ENCODE measurements at places on chromosomes 5 and 9.
A peak's percentile ranks its signal among the peaks of the same experiment; 100 is the strongest.

DNA sequence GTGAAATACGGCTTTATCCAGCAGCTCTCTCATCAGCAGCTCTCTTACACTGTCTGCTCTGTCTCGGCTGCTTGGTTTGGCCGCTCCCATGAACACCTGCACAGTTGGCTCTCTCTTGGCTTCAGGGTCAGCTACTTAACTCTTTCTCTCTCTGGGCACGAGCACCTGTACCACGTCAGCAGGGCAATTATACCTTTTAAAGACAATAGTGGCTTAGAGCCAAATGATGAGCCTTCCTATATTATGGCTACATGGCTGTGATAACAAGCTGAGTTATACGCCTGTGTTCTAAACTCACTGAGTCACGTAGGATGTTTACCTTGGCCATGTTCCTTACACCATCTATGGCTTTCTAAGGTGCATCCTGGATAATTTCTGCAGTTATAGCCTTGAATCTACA, 69.2 kb upstream of the CTNND2 start:
- DNase-seq: no peak

- no peak for DNase-seq
Observed at GRCh38 chr9:131697097-131697496, 42.8 kb downstream of the RAPGEF1 start.

DNA sequence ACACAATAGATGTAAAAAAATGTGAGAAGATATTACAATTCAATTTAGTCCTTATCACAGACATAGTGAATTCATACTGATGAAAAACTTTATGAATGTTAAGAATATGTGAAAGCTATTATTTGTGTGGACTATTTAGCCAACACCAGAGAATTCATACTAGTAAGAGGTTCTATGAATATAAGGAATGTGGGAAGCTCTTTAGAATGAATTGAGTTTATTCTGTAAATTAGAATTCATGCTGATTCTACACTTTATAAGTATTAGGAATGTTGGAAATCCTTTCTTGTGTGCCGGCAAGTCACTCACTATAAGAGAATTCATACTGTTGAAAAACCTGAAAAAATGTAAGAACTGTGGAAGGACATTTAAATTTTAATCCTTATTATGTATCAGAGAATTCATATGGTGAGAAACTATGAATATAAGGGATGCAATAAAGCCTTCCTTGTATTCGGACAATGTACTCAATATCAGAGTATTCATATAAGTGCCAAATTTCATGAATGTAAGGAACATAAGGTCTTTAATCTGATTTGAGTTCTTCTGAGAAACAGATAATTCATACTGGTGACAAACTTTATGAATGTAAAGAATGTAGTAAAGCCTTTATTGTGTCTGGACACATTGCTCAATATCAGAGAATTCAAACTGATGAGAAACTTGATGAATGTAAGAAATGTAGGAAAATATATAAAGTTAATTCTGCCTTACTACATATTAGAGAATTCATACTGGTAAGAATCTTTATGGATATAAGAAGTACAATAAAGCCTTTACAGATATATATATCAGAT, 21.6 kb upstream of the PCDHA1 start:
- DNase-seq: no peak

- no peak for DNase-seq
Observed at GRCh38 chr5:134120386-134121138, 6.1 kb downstream of the TCF7 start.

DNA sequence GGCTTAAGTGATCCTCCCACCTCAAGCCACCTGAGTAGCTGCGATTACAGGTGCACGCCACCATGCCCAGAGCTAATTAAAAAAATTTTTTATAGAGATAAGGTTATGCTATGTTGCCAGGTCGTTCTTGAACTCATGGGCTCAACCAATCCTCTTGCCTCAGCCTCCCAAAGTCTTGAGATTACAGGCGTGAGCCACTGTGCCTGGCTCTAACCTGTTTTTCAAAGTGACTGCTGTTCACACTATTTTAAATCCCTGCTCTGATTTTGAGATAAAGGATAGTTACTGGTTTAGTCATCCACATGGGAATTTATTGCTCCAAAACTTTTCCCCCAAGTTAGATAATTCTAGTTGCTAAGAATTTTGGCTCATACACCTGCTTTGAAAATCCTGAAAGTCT, 48.2 kb upstream of the MTMR12 start:
- no peak for DNase-seq

- no peak for DNase-seq
Observed at GRCh38 chr5:6858419-6858818, 145.2 kb downstream of the TENT4A start.

GRCh38 chr9:84975926-84976325, 306.4 kb downstream of the NTRK2 start:
- no peak for DNase-seq

GRCh38 chr9:129822898-129823541, 916 bp downstream of the TOR1A start:
- no peak for DNase-seq

DNA sequence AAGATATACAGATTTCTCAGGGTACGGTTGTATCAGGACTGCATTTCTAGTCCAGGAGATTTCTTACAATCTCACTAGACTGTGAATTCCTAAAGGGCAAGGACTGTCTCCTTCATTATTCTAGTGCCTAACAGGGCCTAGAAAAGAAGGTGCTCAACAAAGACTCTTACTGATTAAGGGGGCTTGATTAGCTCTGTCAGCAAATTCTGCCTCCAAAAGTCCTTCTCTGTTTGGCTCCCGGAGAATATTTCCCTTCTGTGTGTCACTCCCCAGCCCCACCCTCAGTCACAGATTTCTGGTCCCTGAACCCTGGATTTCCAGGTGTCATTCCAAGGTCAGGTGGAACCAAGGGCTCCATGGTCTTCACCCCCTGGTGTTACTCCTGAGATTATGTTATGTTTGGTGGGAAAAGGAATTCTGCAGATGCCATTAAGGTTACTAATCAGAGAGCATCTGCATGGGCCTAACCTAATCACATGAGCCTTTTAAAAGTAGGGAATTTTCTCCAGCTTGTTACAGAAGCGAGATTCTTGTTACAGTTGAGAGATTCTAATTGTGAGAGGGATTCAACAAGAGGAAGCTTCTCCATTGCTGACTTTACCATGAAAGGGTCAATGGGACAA, 167.7 kb upstream of the LHFPL2 start:
- DNase-seq: no peak

DNA sequence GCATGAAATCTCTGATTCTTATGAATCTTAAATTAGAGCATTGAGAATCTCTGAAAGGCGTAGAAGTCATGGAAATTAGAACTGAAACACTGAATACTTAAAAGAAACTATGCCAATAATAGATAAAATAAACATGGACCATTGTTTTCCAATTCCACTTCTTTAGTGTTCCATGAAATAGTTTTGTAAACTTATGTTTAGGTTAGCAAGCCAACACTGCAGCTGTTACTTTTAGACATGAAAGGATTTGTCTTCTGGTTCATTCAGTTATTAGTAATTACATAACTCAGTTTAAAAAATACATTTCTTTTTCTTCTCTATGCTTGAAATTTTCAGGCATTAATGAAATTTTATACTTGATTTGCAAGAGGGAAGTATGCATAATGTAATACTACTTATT, 733.4 kb upstream of the NUDT12 start:
- DNase-seq: no peak

DNA sequence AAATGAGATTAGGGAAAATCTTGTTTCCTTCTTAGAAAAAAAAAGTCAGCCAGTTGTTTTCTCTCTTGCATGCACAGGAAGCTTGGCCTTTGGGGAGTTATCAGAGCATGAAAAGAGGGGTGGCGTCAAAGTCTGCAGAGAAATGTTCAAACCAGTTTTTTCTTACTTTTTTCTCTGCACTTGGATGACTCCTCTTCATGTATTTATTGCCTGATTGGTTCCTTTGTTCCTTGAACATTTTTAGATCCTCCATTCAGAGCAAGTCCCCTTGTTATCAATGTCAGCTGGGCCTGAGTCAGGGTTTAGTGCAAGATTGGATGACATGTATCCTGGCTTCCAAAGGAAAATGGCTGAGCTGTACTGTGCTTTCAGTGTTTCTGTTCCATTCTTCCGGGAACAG, 392.6 kb upstream of the BRINP1 start:
- no peak for DNase-seq

DNA sequence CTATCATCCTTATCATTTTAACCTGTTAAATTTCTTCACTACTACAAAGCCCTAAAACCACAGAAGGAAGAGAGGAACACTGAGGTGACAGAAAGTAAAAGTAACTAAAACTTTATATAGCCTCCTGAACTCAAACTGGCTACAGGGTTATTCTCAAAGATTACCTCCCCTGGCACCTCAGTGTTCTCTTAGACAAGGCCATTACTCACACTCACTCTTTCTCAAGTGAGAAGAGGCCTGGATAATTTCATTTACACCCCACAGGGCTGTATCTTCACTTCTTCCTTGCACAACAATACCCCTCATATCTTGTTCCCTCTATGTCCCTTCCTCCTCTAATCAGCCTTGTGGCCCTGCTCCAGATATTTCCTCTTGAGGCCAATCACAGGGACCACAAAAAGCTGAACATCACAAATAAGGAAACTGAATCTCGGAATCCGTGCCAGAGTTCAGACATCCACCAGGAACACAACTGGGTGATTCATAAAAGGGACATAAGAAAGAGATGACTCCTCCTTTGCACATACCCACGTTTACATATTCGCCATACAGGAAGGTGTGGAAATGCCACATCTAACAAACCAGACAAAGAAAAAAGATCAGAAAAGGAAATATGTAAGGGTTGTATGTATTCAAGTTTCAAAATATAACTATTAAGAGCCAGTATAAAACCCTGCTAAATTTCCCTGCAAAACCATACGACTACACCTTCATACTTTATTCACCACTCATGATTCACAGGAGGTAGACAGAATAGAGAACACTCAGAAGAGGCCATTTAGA, 1.7 kb upstream of the KLHL3 start:
- DNase-seq: peak; percentile 3

- no peak for DNase-seq
Observed at GRCh38 chr9:135902655-135903357, 4.5 kb downstream of the CAMSAP1 start.

DNA sequence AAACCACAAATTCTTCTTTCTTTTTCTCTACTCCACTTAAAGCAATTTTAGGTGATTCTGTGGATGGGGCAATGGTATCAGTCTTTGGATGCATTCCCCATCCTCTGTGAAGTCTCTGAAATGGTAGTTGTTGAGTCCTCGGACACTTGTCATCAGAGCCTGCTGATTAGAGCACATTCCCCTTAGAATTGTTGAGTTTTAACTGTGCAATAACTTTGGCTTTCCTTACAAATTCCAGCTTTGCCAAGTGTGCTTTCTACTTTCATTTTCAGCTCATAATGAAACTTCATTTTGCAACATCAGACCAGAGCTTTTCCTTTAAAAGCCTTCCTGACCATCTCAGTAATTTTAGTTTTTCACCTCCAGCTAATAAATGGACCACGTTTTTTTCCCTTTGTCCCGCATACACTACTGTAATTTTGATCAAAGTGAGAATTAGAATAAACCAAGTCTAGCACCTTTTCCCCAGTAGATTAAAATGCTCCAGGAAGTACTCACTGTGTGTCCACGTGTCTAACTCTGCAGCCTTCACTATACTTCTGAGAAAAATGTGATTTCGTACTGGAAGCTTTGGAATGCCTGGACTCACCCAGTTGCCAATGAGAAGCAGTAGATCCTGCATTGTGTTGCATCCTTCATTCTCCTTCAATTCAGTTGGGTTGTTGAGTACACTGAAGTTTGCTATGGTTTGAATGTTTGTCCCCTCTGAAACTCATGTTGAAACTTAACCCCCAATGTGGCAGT, 135.6 kb downstream of the NTRK2 start:
- DNase-seq: no peak

DNA sequence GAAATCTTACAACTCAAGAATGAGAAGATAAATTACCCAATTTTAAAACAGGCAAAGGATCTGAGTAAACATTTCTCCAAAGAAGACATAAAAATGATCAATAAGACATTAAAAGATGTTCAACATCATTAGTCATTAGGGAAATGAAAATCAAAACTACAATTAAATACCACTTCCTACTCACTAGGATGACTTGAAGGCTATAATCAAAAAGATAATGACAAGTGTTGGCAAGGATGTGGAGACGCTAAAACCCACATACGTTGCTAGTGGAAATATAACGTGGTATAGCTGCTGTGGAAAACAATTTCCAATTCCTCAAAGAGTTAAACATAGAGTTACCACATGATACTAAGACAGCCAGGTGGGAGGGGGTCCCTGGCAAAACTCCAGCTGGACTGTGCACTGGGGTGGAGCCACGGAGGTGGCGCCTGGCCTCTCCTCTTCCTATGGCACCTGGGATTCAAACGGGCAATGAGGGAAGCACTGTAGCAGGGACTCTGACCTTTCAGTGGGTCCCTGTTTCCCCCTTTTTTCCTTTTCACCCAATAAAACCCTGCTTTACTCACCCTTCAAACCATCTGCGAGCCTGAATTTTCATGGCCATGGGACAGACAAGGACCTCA, 5.9 kb downstream of the ARSB start:
- DNase-seq: no peak

DNA sequence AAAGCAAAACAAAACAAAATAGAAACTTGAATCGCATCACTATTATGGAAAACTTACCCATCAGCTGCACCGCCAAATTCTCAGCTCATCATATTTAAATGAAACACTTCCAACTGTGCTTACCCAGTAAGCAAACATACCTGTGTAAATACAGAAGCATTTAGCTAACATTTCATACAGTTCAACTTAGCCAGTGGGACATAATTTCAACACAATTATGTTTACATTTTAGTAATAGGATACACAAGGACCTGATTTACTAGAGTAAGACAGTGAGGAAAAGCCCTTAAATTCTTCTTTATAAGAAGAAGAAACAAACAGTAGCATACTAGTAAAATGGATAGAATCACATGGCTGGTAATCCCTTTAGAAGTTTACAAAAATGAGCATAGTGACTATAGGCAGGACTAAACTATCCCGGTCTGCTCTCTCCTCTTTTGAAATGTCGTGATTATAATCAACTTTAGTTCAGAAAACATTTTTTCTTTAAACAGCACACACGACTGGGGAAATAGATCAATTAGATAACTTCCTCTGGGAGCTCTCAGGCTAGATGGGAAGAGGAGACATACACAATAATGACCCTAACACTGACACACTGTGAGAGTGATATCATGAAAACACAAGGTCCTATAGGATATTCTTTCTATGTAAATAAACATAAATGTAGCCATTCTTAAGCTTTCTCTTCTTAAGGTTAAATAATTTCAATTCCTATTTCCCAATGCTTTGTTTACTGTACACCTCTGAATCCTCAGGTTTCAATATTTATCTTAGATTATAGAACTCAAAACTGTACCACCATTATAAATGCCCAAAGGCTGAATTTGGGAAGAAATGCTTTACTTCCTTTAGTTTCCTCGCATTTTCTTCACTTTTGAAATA, 15.9 kb upstream of the CDC20B start:
- DNase-seq: no peak

DNA sequence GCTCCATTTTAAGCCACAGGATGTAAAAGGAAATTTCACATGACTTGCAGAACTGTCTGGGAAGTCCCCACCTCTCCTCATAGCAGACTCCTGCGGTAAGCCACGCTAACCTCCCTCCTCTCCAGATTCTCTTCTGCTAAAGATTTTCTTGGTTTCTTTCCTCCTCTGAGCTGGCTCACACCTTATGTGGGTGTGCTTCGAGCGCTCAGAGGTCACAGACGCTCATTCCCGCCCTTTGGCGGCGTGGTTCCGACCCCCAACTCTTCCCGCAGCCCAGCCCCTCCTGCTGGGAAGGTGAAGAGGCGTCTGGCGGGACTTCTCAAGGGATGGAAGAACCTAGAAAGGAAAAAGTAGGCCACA, 32.9 kb upstream of the CDK20 start:
- peak; percentile 25 for DNase-seq

Data from activated T-helper 9 cell treated with anti-CD3 and anti-CD28 coated beads, Interleukin-2, amount 50 U/mL, for 16 hours (primary cell).